ENCODE measurements at places on chromosomes 6 and 20.

- DNase-seq, result no peak
These were observed 90.7 kb upstream of the BEND6 start for GRCh38 chr6:56864171-56864616.

DNA sequence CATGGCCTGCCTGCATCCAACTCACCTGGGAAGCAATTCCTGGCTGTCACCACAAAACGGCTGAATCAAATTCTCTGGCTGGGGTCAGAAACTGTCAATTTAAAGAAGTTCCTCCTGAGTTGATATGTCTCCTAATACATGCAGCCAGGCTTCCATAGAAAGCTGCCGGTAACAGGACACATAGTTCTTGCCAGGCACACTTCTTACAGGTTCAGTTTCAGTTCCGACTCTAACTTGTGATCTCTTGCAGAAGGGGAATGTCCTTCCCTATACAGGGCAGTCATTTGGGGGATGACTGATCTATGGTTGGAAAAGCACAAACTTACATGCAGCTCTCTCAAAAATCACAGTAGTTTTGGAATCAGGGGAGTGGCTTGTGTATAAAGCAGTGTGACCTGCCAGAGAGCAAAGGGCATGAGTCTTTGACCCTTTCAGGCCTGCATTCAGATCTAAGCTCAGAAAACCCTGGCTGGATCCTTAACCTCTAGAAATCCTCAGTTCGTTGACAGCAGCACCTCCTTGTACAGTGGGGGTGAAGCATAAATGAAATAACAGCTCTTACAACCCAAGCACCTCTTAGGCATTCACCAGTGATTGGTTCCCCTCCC lies 195.6 kb downstream of the SCP2D1 start:
- no peak for DNase-seq

GRCh38 chr6:35675871-35676459 lies 12.8 kb downstream of the FKBP5 start:
- DNase-seq, result no peak

- no peak for DNase-seq
These were observed 52.4 kb downstream of the QKI start for GRCh38 chr6:163466839-163467390.

DNA sequence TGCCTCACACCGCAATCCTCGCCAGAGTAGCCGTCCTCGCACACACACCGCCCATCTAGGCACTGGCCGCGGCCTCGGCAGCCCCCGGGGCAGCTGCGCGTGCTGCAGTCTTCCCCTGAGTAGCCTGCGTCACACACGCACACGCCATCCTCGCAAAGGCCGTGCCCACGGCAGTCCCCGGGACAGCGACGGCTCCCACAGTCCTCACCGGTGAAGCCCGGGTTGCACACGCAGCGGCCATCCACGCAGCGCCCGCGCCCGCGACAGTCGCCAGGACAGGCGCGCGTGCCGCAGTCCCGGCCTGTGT lies 13.1 kb downstream of the TNXB start:
- DNase-seq, result no peak

DNA sequence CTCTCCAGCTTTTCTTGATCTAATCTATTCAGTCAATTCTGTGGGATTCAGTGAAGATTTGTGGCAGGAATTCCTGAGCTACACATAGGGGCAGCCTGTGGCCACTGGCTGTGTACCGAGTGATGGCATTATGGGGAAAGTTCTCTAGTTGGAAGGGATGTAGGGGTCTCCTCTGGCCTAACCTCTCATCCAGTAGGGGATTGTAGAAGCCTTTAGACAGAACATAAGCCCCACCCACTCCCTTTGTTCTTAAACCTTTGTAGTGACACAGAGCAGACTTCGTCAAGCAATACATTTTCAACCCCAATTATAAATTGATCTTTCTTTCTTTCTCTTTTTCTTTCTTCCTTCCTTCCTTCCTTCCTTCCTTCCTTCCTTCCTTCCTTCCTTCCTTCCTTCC lies 188.9 kb downstream of the QKI start:
- DNase-seq, result no peak

- DNase-seq, result no peak
These were observed 32.3 kb downstream of the YTHDF1 start for GRCh38 chr20:63183422-63184146.

- no peak for DNase-seq
These were observed at the start of gene IL17A for GRCh38 chr6:52186075-52186474. Gene IL17A (plus strand): TSS chr6:52186375. CDS start chr6:52186432, 57 bp downstream.

DNA sequence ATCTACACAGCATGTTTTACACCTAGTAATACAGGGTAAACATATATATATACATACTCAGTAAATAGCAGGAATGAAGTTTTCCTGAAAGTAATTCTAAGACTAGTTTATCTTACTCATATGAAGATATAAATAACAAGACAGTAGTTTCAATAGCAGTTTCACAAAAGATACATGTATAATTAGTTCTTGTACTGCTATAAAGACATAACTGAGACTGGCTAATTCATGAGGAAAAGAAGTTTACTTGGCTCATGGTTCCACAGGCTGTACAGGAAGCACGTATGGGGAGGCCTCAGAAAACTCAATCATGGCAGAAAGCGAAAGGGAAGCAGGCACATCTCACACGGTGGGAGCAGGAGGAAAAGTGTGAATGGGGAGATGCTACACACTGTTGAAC lies 16.9 kb downstream of the RARS2 start:
- no peak for DNase-seq

DNA sequence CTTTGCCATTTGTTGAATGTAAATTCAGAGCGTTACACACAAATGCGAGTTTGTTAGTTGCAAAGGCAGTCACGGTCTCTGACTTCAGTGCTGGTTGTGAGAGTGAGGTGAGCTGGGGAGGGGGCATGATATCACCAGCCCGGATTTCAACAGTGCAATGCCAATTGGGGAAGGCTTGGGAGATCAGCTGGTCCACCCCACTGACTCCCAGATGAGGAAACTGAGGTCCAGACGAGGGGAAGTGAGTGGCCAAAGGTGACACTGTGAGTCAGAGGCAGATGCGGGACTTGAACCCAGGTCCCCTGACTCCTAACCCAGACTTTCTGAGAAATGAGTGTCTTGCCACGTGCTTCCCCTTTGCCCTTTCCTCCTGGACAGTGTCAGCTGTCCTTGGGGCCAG lies 62.1 kb downstream of the CEBPB start:
- no peak for DNase-seq

- DNase-seq, result peak; percentile 61
These were observed at the start of gene CENPB for GRCh38 chr20:3786665-3787323. Gene CENPB (minus strand): TSS chr20:3786740. CDS start chr20:3786483, 257 bp downstream.

- no peak for DNase-seq
These were observed 41.2 kb upstream of the PDE10A start for GRCh38 chr6:165704045-165704748.

- no peak for DNase-seq
These were observed 13.5 kb downstream of the BPI start for GRCh38 chr20:38317422-38317821.

DNA sequence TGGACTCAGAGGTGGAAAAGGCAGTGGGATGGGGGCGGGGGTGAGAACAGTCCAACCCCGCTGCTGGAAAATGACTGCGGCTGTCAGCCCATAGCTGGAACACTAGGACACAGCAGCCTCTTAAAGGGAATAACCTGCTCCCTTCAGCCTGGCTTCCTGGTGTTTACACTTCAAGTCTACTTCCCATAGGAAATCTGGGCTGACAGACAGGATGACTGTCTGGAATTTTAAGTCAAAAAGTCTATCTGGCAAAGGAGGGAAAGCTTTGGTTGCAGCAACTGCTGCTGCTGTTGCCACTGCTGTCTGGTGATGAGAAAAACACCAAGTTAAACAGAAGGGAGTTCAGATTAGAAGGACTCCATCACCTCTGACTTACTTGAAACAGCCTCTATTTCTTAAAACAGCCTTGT lies 44.9 kb downstream of the TNFRSF21 start:
- no peak for DNase-seq

- no peak for DNase-seq
These were observed 47.2 kb downstream of the BACH2 start for GRCh38 chr6:90249458-90249857.

GRCh38 chr20:15449061-15449460 lies 1111.6 kb upstream of the FLRT3 start:
- DNase-seq, result no peak

- no peak for DNase-seq
These were observed 100.1 kb downstream of the ARID1B start for GRCh38 chr6:156877126-156877863.

DNA sequence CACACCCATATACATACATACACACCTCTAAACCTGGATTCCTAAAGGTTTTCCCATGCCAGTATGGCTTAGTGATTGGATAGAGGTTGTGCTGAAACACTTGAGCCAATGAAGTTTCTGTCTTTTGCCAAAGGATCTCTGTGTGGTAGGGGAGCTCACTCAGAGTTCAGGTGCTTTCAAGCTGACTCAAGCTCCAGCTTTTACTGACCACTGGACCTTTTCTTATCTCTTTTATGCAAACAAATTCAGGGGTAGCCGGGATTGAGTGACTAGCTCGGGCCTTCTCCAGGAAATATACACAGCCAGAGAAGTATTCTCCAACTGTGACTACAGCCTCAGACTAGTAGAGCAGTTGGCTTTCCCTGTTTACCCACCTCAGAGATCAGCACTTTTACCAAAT lies 21.5 kb upstream of the DSE start:
- no peak for DNase-seq

- DNase-seq, result no peak
These were observed 545 bp upstream of the ASCC3 start for GRCh38 chr6:100881707-100882040.

DNA sequence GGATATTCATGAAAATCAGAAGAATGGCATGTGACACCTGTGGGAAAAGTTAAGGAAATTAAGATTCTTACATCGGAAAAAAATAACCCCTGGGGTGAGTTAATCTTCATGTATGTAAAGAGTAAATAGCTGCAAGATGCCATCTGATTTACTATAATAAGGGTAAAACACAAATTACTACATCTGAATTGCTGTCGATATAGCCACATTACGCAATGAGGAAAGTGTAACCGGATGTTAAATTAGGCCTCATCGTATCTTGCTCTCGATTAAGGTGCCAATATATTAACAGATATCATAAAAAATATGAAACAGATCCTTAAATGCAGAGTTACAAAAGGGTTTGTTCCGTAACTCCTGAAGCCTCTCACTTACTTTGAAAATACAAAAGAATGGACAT lies 87.4 kb upstream of the ID4 start:
- no peak for DNase-seq

Data from D721Med (cell line).